Activated CD4-positive, alpha-beta T cell treated with anti-CD3 and anti-CD28 coated beads, Interleukin-2, amount 10 ng/mL, durations not matched to agents 24 days and 14 days (primary cell): ENCODE measurements at places on chromosomes 3 and 15. TPM values are rescaled to one million over a fixed set of nuclear protein-coding genes. Genes with fewer than 3 reads are reported as not detected.

- no peaks in the 10 kb centered on the region for H3K4me1 ChIP-seq
- H3K36me3 ChIP-seq, result no peaks in the 10 kb centered on the region
- no peak for DNase-seq
- H3K27ac ChIP-seq, result no peak overlapping the region
- H3K4me3 ChIP-seq, result no peak overlapping the region
These were observed 379.7 kb upstream of the EPHA6 start for GRCh38 chr3:96434651-96435050.

Gene SNRK
- total RNA-seq, result 29.0 and 30.3 TPM in 2 replicates

DNA sequence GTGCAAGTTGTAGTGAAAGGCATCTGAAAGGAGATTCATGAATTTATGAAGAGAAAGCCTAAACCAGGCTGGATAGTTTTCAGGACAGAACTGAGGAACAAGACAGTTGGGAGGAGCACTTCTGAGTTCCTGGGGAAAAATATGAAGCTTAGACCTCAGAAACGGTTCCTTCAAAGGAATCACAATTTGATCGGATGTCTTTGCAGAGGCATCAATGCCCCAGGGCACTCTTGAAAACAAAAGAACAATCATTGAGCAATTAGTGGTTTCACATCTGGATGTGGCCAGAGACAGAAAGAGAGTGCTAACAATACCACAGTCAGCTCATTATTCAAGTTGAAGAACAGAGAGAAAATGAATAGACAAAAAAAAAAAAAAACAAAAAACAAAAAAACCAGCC is 86.2 kb downstream of the KLF13 start:
- H3K27ac ChIP-seq, result no peak overlapping the region
- H3K27me3 ChIP-seq, result peaks cover 8% of the 10 kb centered on the region
- DNase-seq, result no peak
- no peak overlapping the region for H3K4me3 ChIP-seq
- H3K4me1 ChIP-seq, result peaks cover 4% of the 10 kb centered on the region
- H3K36me3 ChIP-seq, result peaks cover 9% of the 10 kb centered on the region

DNA sequence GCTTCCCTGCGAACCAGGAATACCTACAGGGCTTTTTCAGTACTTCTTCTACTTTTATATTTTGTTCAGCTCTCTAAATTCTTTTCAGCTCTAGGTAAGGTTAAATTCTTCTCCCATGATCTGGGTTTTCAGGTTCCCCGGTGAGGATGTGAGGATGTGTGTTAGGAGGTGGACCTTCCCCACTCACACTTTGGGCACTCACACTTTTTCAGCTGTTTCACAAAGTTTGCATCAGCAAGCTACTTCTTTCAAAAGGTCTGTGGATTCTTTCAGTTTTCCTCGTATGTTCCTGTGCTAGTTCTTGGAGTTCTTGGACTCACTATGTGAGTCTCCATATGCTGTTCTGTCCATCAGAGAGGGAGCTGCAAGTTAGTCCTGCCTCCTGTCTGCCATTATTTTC is 13.9 kb upstream of the OR5K2 start:
- no peak overlapping the region for H3K27ac ChIP-seq
- H3K4me3 ChIP-seq, result no peak overlapping the region
- peaks cover 2% of the 10 kb centered on the region for H3K4me1 ChIP-seq
- DNase-seq, result no peak
